ENCODE measurements at places on chromosomes 1 and 21.

DNA sequence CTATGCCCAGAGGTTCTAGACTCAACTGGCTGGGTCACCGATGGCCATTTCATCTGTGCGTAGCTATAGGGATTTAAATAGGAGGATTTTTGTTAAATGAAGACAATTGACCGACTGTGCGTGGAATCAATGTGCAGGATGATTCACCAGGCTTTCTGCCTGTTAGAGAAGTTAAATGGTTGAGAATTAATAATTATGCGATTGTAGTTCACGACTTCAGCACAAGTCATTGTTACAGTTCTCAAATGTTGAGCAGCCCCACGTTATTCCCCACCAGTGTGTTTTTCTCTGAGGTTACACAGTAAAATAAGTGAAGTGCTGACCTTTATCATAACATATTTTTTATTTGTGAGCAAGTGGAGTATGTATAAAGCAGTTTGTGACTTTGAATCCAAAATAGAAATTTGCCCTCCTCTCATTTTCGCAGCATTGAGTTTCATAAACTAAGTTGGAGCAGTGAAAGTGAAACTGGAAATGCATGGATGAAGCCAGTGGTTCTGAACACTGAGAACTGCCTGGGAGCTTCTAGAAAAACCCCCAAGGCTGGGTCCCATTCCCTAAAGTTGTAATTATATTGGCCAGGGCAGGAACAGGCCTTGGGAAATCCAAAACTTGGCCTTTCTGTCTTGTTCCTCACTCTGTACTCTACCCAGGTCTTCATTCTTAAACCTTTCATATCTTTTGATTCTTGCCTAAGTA lies 102.6 kb downstream of the GALNT2 start:
- no peak for DNase-seq

- DNase-seq: no peak
These were observed 20.6 kb downstream of the NENF start for GRCh38 chr1:212453156-212453857.

- no peak for DNase-seq
These were observed 97.0 kb upstream of the FGGY start for GRCh38 chr1:59199719-59200376.

DNA sequence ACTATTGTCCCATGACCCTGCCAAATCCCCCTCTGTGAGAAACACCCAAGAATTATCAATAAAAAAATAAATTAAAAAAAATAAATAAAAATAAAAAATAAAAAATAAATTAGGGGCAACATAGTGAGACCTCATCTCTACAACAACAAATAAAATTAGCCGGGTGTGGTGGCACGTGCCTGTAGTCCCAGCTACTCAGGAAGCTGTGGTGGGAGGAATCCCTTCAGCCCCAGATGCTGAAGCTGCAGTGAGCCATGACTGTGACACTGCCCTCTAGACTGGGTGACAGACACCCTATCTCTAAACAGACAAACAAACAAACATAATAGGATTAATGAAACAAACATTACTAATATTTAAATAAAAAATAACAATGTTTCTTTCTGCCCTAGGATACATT lies 34.3 kb downstream of the MRPL37 start:
- DNase-seq: no peak

DNA sequence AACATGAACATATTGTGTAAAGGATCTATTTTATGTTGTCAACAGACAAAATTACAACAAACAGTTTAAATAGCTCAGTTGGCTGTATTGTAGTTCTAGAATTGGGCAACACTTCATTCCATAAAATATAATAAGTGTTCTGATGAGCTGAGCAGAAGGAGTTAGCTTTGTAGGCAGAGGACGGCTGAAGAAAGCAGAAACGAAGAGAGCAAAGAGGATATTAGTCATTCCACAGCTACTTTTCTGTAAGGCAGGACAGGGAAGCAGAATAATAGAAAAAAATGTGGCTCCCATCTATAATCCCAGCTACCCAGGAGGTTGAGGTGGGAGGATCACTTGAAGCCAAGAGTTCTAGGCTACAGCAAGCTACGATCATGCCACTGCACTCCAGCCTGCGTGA lies 20.2 kb upstream of the IVNS1ABP start:
- DNase-seq: no peak

DNA sequence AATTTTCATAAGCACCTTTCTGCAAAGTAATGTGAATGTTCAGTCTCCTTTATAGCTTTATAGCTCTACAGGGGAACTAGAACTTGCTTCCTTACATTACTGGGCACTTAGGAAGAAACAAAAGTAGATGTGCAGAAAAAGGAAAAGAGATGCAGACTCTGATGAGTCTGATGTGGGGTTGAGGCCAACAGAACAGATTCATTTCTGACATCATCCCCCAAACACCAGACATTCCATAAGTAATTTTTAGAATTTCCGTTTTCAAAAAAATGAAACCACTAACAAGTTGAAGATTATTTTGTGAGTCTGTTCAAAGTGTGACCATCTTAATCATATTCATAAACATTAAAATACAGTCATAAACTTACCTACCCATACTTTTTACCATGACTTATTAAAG lies 96.0 kb downstream of the NRIP1 start:
- DNase-seq: no peak

- DNase-seq: no peak
These were observed 365.2 kb downstream of the DSCAM start for GRCh38 chr21:40481764-40482163.

DNA sequence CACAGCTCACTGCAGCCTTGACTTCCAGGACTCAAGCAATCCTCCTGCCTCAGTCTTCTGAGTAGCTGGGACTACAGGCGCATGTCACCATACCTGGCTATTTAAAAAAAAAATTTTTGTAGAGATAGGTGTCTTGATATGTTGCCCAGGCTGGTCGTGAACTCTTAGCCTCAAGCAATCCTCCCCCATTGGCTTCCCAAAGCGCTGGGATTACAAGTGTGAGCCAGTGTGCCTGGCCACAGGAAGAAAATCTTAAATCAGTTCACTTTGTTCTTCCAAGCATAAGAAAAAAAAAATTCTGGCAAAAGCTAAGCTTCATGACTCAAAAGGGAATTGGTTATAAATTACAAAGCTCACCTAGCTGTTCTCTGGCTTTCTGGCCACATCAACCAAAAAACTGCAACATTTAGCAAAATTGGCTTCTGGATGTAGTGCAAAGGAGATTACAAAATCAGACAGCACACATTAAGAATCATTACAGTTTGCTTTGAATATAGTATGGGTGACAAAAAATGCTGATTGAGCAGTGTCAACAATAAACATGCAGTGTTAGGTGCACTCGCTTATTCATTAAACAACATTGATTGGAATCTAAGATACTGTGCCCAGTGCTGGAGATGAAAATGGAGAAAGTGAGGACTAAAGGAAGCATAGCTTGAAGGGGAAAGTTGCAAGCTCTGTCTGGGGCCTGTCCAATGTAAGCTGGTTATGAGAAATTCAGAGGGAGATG lies 76.7 kb downstream of the KCTD3 start:
- no peak for DNase-seq

- DNase-seq: no peak
These were observed 11.8 kb upstream of the F3 start for GRCh38 chr1:94553323-94553730.

DNA sequence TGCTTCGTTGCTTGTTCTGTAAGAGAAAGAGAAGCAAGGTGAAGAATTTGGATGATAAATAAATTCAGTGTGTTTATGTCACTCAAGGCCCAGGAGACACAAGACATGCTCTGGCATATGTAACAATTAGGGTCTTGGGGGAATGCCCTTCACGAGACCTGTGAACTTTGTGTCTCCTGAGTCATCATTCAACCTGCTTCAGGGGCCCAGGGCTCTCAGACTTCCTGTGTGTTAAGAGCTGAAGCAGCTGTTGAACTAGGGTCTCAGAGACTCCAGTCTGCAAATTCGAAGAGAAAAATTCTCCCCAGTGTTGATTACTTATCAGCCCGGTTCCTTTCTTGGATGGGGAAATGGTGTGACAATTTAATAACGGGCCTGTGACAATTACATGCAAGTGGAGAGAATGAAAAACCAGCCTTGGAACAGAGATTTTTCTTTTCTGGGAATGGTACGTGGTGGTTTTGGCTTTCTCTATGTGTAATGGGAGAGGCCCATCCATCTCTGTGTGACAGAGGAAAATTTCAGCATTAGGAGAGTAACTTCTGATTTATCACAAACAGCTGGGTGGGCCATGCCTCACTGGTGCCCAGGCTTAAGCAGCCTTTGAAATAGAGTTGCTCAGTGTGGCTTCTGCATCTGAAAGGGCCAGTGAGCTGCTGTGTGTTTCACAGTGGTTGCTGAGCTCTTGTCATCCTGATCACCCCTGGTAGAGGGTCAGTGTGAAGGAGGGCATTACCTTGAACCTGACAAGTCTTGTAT lies 22.4 kb downstream of the HUNK start:
- no peak for DNase-seq

- DNase-seq: no peak
These were observed 5.1 kb upstream of the FABP3 start for GRCh38 chr1:31378001-31378400.

GRCh38 chr1:48740621-48741020 lies 36.1 kb downstream of the BEND5 start:
- no peak for DNase-seq

DNA sequence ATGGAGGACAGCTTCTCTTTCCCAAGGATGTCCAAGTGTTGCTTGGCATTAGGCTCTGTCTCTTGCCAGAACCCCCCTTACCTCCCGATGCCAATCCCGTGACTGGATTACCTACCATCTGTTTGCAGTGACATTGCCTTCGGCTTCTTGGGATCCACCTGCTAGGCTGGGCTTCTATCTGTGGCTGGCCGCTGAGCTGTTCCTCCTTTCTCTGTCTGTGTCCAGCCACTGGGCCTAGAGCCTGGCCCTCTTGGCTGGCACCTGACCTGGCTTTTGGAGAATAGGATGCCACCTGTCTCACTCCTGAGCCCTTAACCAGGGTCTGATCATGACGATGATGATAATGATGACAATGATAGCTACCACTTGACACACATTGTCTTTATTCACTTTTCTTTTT lies 41.6 kb upstream of the STUM start:
- DNase-seq: no peak

DNA sequence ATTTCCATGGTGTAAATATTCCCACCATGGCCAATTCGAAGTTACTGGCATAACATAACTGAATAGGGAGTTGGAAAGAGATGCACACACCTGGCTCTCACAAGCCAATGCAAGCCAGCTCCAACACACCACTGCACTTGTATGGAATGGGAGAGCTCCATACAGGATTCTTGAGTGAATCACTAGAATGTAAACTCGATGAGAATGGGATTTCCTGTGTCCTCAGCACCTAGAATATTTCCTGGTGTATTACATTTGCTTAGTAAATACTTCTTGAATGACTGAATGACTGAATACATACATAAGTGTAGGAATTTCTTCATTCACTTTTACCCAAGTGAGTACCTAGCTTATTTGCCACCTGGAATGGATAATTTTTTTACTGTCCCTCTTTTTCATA lies 16.2 kb upstream of the PPIE start:
- no peak for DNase-seq

DNA sequence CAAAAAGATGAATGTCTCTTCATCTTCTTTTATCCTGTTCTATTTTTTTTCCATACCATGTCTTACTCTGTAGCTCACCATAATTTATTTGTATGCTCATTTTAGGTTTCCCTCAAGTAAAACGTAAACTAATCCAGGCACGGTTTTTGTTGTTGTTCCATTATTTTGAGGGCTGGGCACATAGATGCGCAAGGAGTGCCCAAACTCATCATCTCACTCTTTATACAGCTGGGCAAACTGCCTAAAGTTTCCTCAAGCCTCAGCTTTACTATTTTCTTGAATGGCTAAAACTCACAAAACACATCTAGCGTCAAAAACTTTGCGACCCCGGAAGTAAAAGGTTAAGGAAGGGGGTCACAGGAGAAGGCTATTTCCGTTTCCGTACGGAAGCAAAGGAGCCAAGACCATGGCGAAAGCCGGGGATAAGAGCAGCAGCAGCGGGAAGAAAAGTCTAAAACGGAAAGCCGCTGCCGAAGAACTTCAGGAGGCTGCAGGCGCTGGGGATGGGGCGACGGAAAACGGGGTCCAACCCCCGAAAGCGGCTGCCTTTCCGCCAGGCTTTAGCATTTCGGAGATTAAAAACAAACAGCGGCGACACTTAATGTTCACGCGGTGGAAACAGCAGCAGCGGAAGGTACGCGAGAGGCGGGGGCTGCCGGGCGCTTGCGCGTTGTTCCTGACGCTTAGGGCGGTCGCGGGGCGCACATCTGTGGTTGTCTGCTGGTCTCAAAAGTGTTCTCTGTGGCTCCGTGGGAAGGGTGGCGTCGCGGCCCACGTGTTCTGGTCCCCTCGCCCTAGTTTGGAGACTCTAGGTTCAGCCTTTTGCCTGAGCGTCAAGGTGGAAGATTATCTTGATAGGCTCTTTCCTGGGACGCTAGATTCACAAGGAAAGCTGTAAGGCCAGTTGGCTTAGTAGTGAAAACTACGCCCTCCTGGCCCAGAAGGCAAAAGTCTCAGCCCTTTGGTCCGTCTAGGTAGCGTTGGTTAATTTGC lies at the start of gene RPF1:
TSS of gene RPF1 (plus strand) at position 391 of the 993 bp plus-strand sequence. CDS start at position 407, 16 bp downstream.
- peak; percentile 33 for DNase-seq

- no peak for DNase-seq
These were observed 47.0 kb downstream of the EXO1 start for GRCh38 chr1:241895013-241895412.

- DNase-seq: no peak
These were observed 88.3 kb upstream of the ADGRL2 start for GRCh38 chr1:81712425-81712824.

GRCh38 chr21:45248301-45248892 lies 39.3 kb downstream of the POFUT2 start:
- no peak for DNase-seq

- DNase-seq: no peak
These were observed 312.9 kb downstream of the NFIA start for GRCh38 chr1:61395146-61395800.

GRCh38 chr21:33096426-33096825 lies 26.5 kb downstream of the OLIG1 start:
- DNase-seq: no peak

DNA sequence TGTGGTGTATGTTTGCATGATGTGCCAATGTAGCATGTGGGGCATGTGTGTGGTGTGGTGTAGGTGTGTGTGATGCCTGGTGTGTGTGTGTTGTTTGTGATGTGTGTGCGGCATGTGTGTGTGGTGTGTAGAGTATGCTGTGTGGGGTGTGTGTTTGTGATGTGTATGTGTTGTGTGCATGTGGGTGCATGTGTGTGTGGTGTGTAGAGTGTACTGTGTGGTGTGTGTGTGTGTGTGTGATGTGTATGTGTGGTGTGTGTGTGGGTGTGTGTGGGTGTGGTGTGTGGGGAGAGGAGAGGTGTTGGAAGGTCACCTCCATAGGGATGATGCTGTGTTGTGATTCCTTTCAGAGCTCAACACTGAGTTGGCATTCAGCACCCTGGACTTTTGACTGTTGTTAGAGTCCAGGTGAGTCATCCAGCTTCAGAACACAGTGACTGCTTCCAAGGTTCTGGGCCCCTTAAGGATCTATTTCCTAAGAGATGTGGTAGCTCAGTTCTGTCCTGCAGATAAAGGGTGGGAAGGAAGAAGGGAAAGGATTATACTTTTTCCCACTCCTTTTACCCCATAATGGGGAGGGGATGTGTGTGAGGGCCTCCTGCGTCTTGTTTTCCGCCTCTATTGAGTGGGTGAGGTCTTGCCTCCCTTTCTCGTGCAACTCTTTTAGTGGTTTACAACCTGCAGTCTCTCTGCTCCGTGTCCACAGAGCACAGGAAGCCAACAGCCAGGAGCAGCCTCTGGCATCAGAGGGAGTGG lies 47.6 kb downstream of the RHOU start:
- DNase-seq: peak; percentile 10
